ENCODE measurements at places on chromosomes 12 and 14.
A peak's percentile ranks its signal among the peaks of the same experiment; 100 is the strongest.

DNA sequence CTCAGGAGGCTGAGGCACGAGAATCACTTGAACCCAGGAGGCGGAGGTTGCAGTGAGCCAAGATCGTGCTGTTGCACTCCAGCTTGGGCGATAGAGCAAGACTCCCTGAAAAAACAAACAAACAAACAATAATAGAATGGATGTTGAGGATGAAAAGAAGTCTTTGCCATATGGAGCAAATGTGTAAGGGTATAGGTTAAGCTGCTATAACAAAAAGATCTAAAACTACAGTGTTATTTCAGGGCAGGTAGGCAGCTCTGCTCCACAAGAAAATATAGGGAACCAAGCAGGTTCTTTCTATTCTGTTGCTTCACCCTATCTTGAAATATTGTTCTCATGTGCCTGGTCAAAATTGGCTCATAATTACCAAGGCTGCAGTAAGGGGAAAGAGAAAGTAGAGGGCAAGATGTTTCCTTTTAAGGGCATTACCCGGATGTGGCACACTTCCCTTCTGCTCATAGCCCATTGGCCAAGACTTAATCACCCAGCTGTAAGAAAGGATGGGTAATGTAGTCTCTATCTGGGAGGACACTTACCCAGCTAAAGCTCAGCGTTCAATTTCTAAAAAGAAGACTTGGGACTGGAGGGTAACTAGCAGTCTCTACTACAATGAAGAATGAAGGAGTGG is 23.5 kb downstream of the SDSL start:
- no peak for DNase-seq

DNA sequence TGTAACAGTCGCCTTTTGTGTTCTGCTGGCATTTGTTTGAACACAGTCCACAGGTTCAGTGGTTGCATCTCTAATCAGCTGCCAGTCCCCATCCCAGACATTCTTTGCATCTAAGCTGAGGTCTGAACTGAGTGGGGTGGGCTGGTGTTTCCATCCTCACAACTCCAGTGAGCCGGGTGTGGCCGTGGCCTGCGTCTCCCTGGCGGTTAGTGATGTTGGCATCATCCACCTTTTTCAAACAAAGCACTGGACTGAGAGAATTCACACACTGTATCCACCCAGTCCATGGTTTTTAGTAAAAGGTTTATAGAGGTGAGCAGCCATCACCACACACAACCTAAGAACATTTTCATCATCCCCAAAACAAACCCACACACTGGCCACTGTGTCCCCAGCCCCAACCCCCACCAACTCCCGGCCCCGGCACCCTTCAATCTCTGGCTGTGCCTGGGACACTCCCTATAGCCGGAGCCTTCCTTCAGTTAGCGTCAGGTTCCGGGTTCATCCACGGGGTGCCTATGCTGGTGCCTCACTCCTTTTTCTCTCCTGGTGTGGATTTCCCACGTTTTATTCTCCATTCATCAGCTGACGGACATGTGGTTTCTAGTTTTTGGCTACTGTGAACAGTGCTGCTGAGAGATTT is 6.5 kb downstream of the DDX51 start:
- no peak for DNase-seq

DNA sequence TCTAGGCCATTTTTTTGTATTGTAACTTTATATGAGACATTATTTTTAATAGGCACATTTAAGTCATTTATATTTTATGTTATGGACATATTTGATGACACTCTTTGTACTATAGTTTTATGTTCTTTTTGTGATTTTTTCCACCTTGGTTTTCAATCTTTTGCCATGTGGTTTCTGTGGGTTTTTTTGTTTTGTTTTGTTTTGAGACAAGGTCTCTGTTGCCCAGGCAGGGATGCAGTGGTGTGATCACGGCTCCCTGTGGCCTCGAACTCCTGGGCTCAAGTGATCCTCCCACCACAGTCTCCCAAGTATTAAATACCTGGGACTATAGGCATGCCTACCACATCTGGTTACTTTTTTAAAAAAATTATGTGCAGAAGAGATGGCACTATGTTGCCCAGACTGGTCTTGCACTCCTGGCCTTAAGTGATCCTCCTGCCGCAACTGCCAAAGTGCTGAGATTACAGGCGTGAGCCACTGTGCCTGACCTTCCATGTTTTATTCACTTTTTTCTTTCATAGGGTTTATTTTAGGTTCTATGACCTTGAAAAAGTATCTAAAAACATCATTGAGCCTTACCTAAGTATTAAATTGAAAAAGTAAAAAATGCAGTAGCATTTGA is 16.3 kb downstream of the MSRB3 start:
- DNase-seq: no peak

DNA sequence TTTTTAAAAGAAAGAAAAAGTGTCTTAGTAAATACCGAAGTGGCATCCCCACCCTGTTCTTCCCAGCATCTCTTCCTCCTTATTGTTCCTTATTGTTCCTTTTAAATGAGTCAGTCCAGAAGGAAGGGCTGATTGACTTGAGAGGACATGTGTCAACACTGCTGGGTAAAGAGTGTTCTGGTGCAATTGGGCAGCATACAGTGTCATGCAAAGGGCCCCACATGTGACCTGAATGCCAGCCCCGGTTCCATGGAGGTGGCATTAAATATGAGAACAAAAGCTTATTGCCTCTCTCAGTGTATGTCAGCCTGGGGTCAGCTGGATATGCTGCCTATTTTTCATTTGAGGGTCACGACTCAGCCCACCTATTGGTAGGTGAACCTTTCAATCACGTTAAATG is 58.9 kb upstream of the RIC8B start:
- DNase-seq: no peak

GRCh38 chr12:63325757-63326156 is 174.8 kb upstream of the AVPR1A start:
- no peak for DNase-seq

DNA sequence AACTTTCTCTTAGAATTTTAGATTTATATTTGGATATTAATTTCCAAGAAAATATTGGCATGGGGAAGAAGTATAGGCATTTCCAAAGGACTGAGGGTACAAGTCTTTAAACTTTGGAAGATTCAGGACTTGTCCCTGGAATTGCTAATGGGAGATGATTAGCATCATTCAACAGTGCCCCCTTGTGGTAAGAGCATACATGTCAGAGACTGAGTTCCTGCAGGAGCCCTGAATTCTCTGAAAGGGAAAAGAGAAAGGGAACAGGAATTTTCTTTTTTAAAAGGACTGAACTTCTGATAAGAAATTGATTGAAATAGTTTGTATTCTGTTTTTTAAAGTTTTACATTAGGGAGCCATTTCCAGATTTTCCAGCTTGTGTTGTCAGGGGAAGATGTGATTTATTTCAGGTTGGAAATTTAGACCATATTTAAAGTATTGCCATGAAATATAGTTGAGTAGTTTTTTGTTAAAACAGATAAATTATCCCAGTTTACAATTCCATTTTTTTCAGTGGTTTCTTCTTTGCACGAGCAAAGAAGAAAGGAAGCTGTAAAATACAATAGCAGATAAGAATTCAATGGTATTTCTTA is 44.0 kb upstream of the REP15 start:
- peak; percentile 59 for DNase-seq

- peak; percentile 13 for DNase-seq
Measured at GRCh38 chr14:90518069-90518940, 121.5 kb downstream of the CALM1 start.

- no peak for DNase-seq
Measured at GRCh38 chr12:53870117-53870516, 68.5 kb upstream of the HOXC13 start.

DNA sequence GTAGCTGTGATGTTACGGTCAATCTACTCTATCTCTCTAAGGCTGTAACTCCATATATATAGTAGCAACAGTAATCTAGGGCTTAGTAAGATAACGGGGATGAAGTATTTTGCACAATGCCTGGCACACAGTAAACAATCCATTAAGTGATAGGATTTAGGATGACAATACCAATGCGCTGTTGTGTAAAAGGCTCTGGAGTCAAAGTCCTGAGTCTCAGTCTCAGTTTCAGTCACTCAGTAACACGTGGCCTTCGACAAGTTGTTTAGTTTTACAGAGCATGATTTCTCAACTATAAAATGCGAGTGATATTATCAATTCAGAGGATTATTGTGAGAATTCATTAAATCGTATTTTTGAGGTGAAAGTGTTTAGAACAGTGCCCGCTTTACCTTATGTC is 162.4 kb downstream of the GARIN6 start:
- DNase-seq: peak; percentile 10

DNA sequence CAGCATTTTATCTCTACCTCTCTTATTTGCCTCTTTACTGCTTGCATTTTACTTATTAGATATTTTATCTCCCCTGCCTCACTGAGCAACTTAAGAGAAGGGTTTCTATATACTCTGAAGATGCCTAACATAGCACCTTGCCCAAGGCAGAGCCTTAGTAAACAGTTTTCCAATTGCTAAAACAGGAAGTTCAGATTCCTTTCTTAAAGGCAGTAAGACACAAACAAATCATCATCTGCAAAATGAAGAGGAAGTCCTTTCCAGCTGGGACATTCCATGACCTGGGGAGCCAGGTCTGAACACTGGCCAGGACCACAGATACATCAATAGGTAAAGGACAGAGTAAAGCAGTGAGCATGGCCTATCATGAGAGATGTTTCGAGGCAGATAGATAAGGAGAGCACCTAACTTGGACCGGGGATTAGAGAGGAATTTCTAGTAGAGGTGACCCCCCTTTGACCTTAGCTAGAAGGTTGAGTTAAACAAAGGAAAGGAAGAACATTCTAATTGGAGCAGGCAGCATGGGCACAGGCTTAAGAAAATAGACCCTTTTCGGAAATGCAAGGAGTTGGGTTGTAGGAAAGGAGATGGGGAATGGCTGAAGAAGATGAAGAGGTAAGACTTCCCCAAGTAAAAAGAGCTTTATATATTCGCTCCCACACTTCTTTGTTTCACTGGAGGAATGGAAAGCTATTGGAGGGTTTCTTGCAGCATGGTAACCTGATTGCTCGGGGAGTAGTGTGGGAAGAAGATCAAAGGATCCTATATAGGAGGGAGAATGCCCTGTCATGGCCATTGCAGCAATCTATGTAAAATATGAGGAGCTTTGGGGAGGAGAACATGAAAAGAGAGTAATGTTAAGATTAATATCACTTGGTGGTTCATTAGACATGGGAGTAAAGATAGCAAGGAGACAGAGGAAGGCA is 94.8 kb downstream of the PHLDA1 start:
- no peak for DNase-seq

DNA sequence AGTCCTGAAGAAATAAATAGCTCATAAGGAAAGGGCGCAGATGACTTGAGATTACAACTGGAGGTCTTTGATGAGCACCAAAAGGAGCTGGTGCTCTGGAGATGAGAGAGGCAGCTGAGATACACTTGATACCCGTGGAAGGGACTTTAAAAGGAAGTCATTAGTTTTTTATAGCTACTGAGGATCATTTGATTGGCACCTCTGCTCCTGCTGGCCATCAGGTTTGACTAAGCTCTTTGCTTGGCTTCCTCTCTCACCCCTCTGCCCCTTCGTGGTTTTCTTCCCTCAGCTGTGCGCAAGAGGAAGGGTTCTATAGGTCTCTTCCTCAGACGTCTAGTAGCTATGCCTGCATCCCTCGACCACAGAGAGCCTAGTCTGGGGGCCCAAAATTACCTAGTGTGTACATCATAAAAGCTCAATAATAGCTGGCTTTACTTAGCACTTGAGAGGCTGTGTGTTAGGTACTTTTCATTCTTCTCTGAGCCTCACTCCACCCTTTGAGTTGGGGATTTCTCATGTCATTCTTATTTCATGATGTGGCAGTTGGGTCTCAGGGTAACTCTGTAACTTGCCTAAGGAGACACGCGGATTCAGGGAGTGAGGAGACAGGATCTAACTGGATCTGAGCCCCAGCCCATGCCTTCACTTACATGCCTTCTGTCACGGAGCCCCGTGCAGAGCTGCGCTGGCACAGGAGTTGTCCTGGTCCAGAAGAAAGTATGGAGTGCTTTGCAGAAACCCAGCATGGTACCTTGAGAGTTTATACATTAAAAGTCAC is 68.4 kb upstream of the ASPG start:
- DNase-seq: no peak

DNA sequence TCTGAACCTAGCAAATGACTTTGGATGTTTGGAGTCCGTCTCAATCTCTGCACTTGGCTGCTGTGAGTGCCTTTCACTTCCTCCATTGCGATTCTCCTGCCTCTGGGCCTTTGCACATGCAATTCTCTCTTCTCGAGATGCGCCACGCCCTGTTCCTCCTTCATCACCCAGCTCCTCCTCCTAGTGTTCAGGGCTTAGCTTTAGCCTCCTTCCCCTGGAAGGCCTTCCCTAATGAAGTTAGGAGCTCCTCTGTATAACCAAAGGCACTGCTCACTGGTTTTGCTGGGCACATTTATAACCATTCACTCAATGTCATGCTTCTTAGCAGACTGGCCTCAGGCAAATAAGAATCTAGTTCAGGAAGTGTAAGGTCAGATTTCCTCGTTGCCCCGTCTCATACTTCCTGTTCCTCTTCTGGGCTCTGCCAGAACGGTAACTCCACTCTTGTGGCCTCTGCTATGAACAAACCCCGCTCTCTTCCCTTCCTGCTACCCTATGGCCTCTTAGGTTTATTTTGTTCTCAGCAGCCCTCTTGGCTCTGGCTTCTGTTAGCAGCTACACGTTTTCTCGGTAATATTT is 171.4 kb downstream of the CRADD start:
- DNase-seq: no peak

DNA sequence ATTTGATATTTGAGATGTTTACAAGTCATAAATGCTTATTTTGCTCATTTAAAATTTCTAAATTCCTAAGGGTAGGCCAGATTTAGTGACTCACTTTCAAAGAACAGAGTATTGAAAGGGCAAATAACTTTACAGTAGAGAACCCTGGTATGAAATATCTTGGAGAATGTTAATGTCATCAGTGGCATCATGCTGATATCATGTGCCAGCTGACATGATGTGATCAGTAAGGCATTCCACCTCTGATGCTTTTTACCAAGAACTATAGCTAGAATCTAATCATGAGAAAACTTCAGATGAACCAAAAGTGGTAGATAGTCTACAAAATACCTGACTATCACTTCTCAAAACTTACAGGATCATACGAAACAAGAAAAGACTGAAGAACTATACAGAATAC is 2.9 kb upstream of the FLRT2 start:
- DNase-seq: no peak

- no peak for DNase-seq
Measured at GRCh38 chr12:103647267-103647666, 60.2 kb downstream of the STAB2 start.

- no peak for DNase-seq
Measured at GRCh38 chr14:72594099-72594901, 299.6 kb downstream of the DPF3 start.

DNA sequence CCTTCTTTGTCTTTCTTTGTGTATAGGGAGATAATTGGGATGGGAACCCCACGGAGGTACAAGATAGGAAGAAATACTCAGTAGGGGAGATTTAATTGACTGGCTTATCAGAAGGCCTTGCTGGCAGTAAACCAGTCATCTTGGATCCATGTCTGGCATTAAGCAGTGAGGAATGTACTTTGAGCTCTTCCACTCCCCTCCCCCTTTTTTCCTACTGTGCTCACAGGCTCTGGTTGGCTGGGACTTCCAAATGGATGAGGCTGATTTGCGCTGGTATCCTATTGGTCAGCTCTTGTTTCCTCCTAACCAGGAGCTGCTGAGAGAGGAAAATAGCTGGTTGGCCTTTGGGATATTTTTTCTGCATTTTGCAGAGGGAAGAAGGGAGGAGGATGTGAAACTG is 24.7 kb downstream of the NGDN start:
- DNase-seq: no peak
